ENCODE measurements at places on chromosomes 2 and 18.
A peak's percentile ranks its signal among the peaks of the same experiment; 100 is the strongest.

DNA sequence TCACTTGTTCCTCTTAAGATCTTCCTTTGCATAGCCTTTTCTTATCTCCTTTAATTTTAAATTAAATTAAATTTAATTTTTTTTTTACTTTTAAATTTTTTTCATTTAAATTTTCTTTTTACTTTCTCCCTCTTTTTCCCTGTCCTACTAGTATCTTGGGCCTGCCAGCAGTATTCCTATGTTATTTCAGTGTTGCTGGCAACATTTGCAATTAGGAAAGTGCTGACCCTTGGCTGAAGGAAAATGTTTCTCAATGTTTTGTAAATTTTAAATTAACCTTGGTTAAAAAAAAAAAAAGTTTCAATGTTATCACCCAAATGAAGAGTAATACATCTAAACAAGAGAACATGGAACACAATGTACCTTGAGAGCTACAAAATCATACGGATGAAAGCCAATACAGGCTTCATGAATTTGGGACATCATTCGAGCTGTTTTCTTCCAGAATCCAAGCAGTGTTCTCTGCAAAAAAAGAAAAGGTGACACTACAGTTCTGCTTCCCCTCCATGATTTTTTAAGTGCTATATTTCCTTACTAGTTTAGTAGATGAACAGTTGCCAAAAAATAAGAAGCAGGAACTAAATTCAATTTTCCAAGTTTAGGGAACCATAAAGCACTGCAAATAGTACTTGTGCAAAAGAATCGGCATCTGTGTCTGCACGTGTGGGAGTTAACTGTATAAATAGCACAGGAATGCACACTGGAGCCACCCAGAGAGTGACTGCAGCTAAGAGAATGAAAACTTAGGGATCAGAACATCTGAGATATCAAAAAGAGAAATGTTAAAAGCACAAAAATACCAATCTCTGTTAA, 55.8 kb downstream of the ICA1L start:
- DNase-seq: no peak

- no peak for DNase-seq
These were observed 666.0 kb downstream of the DSC3 start for GRCh38 chr18:30376515-30376914.

- DNase-seq: no peak
These were observed 20.3 kb downstream of the PLEK start for GRCh38 chr2:68385220-68385906.

DNA sequence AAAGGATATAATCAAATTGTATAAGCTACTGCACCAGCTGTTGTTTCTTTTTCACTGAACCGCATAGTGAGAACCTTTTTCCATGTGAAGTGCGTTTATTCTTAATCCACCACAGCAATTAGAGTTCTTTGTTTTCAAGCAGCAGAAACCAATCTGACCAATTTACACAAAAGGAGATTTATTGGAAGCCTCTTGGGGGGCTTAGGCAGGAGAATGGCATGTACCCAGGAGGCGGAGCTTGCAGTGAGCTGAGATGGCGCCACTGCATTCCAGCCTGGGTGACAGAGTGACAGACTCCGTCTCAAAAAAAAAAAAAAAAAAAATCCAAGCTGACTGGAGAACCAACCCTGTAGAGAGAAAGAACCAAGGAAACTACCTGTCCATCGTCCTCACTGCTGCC, 10.0 kb downstream of the ADNP2 start:
- DNase-seq: no peak

DNA sequence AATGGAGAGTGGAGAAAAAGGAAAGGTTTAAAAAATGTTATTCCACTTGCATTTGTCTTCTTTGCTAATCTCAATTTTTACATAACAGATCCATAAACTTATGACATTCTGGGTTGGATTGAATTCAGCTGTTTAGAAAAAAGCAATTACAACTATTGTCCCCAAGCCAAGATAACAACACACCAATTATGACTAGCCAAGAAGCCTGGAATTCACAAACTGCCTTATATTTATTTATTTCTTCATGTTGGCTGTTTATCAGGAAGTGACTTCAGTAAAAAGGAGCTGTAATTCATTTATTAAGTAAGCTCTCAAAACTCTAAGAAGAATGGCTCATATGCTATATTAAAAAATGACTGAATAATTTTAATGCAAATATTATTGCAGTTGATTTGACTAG, 137.4 kb downstream of the CALCRL start:
- no peak for DNase-seq

GRCh38 chr2:237258116-237258515, 155.8 kb downstream of the COL6A3 start:
- DNase-seq: no peak

DNA sequence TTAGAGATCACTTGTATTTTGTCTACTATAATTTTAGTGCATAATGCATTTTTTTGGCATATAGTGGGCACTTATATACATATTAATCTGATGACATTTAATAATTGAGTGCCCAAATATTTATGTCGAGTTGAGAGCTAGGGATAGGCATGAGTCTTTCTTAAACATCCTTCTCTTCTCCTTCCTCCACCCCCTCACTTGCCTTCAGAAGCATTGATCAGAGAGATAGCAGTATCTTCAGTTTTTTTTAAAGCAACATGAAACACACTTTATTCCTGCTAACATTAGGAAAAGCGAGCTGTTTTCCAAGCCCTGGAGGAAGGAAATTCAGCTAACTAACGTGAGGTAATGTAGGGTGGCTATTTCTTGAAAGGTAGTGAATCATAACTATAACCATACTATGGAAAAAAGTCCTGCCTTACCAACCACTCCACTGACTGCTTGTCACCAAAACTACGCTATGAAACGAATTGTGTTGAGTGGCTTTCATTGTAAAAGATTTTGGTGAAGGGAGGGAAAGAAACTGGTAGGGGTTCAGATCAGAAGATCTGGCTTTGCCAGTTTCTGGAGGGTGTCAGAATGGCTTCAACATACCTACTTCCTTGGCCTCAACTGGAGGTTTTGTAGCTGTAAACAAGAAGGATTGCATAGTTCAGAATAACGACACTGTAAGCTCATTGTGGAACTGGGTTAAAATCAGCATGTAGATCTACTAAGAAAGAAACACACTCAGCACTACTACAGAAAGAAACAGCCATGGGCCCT, 2.3 kb upstream of the ITGA4 start:
- no peak for DNase-seq

DNA sequence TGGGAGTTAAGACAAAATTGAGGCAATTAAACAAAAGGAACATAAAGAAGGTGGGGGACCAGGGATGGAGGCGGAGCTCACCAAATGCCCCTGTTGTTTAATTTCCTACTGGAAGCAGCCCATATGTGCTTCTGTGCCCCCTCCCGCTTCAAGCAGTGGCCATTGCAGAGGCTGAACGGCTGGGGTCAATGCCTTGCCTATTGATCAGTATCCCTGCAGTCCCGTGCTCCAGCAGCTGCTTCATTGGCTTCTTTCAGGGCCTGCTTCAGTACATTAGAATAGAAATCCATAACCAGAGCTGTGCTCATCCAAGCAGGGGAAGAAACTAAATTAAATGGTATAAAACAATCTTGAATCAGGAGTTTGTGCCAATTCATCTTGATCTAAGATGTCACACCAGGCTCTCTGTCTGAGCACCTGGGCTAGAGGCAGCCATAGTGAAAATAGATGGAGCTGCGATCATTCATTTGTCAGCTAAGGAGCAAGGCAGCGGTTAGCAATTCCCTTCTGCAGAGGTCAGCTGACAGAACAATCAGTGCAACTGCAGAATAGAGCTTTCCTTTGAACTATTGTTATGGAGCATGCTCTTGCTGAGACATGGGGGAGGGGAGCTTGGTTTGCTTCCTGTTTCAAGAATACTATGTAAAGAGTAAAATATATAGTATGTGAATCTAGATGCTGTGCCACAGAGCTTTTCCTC, 222.4 kb downstream of the WDR7 start:
- DNase-seq: no peak

DNA sequence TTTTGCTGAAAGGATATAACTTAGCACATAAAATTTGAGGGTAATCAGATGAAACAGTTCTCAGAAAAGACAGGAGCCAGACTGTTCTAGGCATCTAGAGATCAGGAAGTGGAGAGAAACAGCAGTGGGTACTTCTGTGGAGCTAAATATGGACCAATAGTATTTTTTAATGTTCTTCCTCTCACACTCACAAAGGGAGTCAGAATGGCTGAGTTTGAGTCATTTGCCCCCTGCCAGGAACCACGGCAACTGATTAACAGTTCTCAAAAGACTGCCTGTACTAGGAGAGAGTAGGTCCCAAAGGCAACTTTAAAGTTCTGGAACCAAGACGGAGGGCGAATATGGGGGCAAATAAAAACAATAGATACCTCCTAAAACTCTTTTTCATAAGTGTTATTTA, 107.5 kb downstream of the GULP1 start:
- DNase-seq: no peak

DNA sequence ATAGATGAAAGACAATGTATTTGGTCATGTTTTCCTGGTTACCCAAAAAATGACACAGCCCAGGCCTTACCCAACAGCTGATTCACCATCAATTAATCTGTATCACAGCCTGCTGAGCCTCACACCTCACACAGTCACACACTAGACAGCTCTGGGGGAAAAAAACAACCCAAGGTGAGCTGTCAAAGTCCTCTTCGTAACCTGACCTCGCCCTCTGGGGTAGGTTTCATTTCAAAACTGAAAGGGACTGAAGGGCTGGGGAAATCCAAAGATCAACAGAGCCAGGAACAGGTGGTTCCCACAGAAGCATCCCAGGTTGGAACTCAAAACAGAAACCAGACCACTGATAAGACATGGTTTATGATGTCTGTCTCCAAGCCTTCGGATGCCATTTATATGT, 18.2 kb upstream of the PCBP1 start:
- peak; percentile 38 for DNase-seq

DNA sequence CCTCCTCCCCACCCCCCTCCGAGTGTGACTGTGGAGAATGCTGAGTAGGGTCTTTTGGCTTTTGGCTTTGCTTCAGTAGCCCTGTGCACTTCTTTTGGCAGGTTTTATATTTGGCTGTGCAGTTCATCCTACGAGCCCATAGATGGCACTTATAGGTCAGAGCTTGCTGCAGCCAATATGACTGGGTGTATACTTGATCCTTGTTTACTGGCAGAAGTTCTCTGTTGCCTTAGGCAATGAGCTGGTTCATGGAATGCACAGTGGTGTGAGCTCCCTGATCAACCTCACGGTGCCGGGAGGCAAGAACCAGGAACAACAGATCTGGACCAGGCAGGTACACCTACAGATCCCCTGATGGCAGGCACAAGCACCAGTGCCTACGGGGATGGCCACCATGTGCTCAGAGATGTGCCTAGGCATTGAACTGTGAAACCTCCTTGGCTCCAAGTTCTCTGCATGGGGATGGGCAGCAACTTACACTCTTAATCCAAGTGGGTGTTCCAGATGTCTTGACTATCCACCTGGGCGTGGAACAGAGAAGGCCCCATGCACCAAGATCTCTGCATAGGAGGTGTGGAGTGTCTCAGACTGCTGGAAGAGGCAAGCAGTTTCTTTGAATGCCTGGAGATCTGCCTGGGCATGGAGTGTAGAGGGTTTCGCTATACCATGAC, 190.4 kb downstream of the KIAA1328 start:
- DNase-seq: no peak
